Renal cortical epithelial cell (primary cell): ENCODE measurements at places on chromosomes 12 and 14.

- no peak for DNase-seq
Measured at GRCh38 chr12:22409377-22410164, 75.1 kb upstream of the ST8SIA1 start.

- DNase-seq = no peak
Measured at GRCh38 chr12:105032703-105033357, 46.7 kb downstream of the NOPCHAP1 start.

GRCh38 chr12:41053046-41053445 lies 135.1 kb upstream of the PDZRN4 start:
- no peak for DNase-seq

DNA sequence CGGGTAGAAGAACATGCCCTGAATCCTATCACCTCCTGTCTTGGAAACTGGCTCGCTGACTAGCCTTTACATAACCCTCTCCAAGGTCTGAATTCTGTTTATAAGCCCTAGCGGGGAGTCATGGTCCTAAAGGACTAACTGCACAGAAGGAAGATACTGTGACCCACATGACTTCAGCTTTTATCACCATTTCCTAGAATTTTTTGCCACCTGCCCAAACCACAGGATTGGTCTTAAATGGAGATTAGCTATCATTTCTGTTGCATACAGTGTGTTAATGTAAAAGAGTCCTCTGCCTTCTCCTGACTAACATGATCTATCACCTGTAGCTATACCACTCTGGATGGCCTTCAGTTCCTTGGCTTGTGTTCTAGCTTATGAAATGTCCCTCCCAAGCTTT lies 319.2 kb downstream of the DUSP6 start:
- DNase-seq = no peak

DNA sequence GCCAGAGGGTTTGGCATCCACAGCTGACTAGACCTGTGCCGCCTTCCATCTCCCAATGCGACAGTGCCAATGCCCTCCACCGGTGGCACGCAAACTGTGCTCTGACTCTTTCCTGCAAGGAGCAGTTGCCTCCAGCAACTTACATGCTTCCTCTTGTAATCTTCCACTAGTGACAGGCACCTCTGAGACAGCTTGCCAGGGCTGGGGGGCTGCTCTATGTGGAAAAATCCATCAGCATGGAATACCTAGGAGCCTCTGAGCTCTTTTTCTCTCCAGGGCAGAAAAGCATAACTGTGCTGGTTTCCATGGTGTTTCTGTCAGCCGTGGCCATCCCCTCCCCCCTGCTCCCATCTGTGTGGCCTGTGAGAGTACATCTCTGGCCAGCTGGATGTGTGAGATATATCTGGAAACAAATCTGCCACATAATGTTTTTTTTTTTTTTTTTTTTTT lies 110.6 kb downstream of the MYRFL start:
- no peak for DNase-seq
